NCI-H524 (cell line): ENCODE measurements at places on chromosomes 2 and 18.

DNA sequence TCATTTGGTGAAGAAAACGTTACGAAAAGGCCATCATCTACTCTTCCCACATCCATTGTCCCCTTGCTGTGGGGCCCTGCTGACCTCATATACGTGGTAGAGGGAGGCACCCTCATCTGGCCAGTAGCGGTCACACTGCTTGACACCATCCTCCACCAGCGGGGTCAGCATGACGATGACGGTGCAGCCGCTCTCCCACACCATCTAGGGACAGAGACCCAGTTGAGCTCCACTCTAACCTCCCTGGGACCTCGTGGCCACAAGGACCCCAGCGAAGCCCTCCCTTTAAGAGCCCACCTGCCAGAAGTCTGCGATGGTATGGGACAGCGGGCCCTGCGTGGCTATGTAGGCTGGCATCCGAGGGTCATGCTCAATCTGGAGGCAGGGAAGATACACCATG lies 13.1 kb downstream of the PTPRN start:
- DNase-seq: no peak

DNA sequence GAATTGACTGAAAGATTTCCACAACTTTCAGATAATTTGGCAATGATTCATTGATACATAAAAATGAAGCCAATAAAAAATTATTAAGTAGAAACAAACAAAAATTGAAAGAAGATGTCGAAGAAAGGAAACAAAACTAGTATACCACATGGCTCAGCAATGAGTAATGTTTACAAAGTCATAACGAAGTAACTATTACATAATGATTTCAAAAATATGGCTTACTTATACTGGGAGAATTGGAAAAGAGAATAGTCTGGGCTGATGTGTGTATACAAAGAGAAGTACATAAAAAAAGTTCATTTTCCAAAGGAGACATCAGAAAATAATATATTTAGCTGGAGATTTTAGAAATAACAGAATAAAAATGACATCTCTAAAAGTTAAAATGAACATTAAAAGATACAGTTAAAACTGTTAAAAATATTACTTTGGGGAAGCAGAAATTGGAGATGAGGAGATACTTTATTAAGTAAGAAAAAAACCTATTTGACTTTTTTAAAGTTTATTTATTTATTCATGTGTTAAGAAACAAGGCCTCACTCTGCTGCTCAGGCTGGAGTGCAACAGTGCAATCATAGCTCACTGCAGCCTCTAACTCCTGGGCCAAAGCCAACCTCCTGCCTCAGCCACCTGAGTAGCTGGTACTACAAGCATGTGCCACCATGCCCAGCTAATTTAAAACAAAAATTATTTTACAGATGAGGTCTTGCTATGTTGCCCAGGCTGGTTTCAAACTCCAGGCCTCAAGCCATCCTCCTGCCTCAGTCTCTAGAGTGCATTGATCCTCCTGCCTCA lies 409.7 kb upstream of the PIK3C3 start:
- DNase-seq: no peak

- no peak for DNase-seq
These were observed 476 bp upstream of the MSH2 start for GRCh38 chr2:47402555-47402804.

GRCh38 chr18:6368017-6368416 lies 46.7 kb downstream of the L3MBTL4 start:
- no peak for DNase-seq

DNA sequence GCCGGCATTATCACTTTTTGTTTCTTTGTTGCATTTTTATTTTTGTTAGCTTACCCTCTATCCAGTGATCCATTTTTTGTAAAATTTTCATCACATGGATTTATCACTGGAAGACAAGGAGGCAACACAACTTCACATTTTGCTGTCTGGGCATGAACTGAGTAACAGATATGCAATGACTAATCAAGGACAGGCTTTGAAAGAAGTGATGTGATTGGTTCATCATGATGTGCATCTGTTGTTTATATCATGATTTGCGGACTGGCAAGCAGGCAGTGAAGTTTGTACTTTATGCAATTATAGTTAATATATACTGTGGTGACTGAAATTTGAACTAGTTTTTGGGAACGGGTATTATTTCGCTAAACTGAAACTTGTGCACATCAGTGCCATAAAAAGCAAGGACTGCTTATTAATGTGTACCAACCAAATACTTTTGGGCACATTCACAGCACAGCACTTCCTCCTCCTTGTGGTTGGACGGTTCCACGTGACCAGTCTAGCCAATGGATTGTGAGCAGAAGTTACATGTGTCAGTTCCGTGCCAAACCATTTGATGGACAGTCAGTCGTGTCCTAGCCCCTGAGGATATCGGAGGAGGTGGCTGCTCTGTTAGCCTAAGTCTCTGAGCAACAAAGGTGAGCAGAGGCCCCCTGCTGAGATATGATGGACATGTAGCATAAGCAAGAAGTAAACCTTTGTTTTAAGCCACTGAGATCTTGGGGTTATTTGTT lies 201.4 kb upstream of the SIX2 start:
- DNase-seq: no peak
